ENCODE measurements at places on chromosomes 12 and 14.

GRCh38 chr12:63965936-63966605, 121.6 kb downstream of the SRGAP1 start:
- no peak for DNase-seq

GRCh38 chr12:102816816-102817434, 100.1 kb downstream of the PAH start:
- DNase-seq: no peak

DNA sequence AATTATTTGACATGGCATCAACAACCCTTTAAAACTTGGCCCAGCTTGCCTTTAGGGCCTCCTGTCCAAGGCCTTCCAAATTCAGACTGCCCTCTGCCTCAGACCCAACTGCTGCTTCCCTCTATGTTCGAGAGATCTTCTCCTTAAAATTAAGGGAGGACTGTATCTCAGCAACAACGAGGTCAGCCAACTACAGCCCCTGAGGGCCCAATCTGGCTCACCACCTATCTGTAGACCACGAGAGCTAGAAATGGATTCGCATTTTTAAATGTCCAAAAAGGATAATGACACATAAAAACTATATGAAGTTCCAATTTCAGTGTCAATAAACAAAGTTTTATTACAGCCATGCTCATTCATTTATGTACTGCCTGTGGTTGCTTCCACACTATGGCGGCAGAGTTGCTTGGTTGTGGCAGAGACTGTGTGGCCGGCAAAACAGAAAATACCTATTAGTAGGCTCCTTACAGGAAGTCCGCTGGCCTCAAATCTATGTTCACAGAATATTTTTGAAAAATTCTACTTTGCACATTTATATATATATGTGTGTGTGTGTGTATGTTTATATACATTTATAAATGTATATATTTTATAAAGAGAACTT, 1026.9 kb downstream of the BCL11B start:
- DNase-seq: no peak

DNA sequence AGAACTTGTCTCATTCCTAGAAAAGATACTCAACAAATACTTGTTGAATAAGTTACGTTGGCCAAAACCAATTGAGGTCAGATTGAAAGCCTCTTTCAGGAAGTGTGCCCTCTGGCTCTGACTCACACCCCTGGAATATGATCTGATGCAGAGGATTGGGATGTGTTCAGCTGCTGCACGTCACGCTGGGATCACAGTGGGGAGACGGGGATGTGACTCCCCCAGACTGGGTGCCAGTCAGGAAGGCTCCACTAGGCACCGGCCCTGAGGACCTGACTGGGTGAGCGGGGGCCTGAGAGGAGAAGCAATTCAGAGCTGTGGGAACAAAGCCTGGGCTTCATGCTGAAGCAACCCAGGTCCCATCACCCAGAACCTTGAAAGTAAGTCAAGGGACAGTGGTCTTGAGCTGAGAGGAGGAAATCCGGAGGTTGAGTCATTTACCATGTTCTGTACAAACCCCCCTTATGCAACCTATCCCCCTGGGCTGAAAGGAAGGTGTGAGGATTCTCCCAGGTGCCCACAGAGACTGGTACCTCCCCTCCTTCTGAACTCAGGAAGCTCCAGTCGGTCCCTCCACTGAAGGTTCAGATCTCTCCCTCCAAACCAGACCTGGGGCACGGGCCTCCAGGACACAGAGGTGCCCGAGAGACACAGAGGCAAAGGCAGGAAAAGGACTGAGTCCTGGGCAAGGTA, 3.9 kb downstream of the CEBPE start:
- DNase-seq: no peak

- DNase-seq: no peak
Observed at GRCh38 chr12:82757656-82758055, 71.0 kb downstream of the TMTC2 start.

- no peak for DNase-seq
Observed at GRCh38 chr12:121781998-121782979, 11.2 kb downstream of the RHOF start.

GRCh38 chr14:54329082-54329695, 67.6 kb upstream of the CDKN3 start:
- DNase-seq: no peak

Measured in stimulated activated CD8-positive, alpha-beta memory T cell treated with anti-CD3 and anti-CD28 coated beads, Interleukin-15, amount 100 ng/mL, for 4 hours (primary cell).